RWPE1 (cell line): ENCODE measurements at places on chromosomes 16 and 17.

DNA sequence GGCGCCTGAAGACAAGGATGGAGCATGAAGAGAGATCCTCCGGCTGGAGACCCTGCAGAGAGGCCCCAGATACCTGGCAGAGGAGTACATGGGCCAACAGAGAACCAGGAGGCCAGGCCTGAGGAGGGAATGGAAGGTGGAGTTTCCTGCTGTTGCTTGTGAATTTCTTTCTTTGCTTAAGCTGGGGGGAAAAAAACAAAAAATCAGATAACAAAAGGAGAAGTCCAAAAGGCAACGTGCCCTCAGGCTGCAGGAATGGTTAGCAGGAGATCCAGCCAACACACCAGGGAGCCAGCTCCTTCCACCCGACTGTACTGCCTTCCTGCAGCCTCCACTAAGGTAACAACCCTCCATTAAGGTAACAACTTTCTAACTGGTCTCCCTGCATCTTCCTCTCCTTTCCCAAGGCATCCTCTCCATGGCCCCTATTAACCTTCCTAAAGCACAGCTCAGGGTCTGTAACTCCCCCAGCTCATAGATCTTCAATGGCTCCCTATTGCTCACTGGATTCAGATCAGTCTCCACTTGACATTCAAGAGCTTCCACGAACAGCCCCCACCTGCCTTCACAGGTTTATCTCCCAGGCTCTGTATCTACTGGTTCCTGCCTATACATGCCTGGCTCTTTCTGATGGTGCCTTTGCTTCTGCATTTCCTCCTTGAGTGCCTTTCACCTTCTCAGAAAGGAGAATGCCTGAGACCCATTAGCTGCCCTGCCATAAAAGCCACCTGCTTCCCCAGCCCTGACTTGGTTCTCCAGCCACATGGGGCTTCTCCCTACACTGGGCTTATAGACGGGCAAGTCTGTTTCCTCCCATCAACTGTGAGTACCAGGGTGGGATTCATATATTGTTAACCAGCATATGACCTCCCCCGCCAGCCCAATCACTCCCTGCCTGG is 725 bp upstream of the ARL5C start:
- DNase-seq = no peak

- DNase-seq = peak; percentile 32
Measured at GRCh38 chr16:27431773-27432532, 30.0 kb downstream of the IL21R start.

- no peak for DNase-seq
Measured at GRCh38 chr16:79980650-79981521, 380.3 kb upstream of the MAF start.

DNA sequence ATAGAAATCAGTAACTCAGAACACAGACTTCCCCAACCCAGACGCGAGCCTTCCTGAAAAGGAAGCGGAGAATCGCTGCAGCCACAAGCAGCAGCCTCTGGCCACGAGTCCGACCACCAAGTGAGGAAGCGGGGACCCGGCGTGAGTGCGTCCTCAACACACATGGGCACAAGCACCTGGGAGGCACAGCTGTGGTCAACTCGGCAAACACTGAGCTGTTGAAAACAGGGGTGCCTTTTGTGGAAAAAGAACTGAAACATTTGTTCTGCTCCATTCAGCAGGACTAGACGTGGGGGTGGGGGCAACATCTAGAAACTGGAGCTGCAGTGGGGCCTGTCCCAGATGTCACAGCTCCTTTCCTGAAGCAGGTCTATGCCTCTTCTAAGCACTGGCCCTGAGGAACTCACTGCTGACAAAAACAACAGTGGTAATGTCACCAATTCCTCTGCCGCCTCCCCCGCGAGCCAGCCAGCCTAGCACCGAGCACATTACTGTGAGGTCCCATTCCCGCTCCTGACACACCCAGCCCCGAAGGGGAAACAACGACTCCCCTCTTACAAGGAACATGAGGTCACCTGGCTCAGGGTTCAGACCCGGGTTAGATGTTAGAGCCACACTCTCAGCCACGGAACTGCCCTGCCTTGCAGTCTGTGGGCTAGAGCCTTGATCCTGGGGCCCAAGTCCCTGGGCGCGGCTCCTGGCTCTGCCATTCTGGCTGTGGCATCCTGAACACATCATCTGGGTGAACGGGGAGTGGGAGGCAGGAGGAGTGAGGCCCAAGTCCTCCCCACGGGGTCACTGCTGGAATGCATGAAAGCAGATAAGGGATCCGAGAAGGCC is 29.0 kb downstream of the KDM8 start:
- no peak for DNase-seq

- DNase-seq = no peak
Measured at GRCh38 chr17:30332057-30332542, 1.8 kb downstream of the TMIGD1 start.

- DNase-seq = peak; percentile 33
Measured at GRCh38 chr17:44794851-44795413, 35.2 kb downstream of the GJC1 start.

DNA sequence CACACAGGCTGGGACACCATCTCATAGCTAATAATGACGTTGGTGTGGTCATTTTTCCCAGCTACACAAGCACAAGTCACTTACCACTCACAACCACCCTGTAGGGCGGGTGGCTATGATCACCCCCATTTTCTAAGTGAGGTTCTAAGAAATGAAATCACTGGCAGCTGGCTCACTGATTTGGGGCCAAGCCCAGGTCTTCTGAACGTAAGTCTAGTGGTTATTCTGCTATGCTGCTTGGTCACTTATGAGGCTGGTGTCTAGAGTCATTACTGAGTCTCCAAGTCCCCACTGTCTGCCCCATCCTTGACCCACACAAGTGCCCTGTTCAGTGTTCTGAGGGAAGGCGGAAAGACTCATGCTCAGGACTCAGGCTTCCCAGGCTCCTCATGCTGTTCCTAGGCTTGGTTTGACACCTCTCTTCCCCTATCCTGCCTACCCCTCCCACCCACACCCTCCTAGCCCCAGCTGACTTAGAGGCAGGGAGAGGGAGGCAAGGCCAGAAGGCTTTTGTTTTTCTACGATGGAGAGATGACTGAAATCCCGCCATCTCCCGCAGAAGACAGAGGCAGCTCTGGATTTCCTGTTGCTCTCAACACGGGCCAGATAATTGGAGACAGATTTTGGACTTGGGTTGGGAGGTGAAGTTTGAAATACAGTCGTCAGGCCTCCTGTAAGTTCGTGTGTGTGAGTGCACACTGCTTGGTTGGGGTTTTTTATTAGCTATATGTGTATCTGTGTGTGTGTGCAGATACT is 32.2 kb downstream of the FZD2 start:
- DNase-seq = no peak

GRCh38 chr16:12655537-12655936 is 148.2 kb downstream of the CPPED1 start:
- DNase-seq = no peak

- peak; percentile 55 for DNase-seq
Measured at GRCh38 chr17:30236766-30237165, 1.3 kb upstream of the SLC6A4 start.

- no peak for DNase-seq
Measured at GRCh38 chr16:11253009-11253994, 2.7 kb downstream of the SOCS1 start.

DNA sequence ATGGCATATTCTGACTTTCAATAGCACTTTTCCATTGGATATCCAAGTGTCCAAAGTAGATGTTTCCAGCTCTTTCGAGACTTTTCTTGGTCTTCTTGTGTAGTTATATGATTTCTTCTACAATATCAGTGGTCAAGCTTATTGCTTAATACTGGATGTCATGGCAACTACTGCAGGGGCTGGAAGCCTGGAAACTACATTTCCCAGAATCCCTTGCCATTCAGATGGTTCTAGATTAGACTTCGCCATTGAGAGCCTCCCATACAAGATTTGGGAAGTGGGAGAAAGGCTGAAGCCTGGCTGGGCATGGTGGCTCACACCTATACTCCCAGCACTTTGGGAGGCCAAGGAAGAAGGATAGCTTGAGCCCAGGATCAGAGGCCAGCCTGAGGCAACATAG is 153.6 kb downstream of the C16orf95 start:
- DNase-seq = no peak

DNA sequence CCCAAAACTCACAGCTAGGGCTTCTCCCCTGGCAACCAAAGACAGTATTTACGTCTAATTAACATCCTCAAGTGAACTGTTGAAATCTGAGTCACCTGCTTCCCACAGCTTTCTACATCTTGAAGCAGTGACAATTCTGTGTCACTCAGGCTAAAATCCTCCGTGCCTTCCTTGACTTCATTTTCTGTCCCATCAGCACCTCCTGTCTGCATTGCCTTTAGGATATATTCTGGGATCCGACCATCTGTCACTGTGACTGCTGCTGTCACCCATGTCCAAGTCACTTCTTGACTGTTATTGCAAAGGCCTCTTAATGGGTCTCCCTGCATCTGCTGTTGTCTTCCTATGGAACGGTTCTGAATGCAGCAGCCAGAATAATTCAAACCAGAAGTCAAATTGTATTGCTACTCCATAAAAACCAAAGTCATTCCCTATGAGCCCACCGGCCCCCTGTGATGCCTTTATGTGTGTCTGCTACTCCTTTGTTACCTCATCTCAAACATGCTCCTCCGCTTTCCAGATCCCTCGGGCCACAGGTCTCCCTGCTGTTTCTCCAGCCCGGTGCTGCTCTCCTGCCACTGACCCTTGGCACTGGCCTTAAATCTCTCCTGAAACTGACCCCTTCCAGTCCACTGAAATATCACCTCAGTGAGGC is 56.9 kb downstream of the WWP2 start:
- no peak for DNase-seq

- no peak for DNase-seq
Measured at GRCh38 chr17:6651919-6652452, 424 bp downstream of the C17orf100 start.

- peak; percentile 74 for DNase-seq
Measured at GRCh38 chr17:55770196-55770870, 19.5 kb downstream of the PCTP start.

DNA sequence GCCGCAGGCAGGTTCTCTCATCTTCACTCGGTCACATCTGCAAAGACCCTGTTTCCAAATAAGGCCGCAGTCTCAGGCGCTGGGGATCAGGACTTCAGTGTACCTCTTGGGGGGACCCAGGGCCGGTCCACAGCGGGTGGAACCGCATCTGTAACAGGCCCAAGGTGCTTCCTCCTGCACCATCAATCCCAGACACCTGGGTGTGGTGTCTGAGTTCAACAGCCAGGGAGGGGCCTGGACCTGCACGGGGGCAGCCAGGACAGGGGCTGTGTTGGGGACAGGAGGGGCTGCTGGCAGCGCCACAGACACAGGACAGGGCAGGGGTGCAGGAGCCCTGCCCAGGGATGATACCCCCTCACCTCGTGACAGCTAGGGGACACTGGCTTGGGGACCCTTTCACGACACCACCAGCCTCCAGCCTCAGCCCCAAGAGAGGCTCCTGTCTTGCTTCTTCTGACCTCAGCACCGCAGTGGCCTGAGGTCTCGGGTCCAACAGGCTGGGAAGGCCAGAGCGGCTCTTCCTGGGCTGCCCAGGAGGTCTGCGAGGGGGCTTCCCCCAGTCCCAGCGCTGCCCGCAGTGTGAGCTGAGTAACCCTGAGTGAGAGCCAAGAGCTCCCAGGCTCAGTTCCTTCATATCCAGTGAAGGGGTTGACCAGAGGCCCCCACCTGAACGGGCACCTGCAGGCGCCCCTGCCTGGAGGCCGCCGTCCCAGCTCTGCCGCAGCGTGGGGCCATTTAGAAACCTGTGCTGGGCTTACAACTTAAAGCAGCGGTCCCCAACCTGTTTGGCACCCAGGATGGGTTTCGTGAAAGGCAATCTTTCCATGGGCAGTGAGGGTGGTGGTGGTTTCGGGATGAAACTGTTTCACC is 30.7 kb upstream of the BAHCC1 start:
- no peak for DNase-seq

- no peak for DNase-seq
Measured at GRCh38 chr16:51242296-51242994, 91.4 kb upstream of the SALL1 start.

- no peak for DNase-seq
Measured at GRCh38 chr17:28038802-28039201, 3.7 kb upstream of the NLK start.

GRCh38 chr16:55406651-55407050 is 72.3 kb upstream of the MMP2 start:
- no peak for DNase-seq

- peak; percentile 83 for DNase-seq
Measured at GRCh38 chr17:78272181-78272913, 40.9 kb downstream of the TMEM235 start.

- DNase-seq = no peak
Measured at GRCh38 chr16:30011714-30012504, 1.1 kb upstream of the DOC2A start.

GRCh38 chr16:88922114-88922825 is 54.7 kb downstream of the CBFA2T3 start:
- DNase-seq = peak; percentile 75

- no peak for DNase-seq
Measured at GRCh38 chr16:17307504-17307903, 163.3 kb downstream of the XYLT1 start.

GRCh38 chr17:75876938-75877751 is 1.2 kb downstream of the TRIM47 start:
- DNase-seq = peak; percentile 81

DNA sequence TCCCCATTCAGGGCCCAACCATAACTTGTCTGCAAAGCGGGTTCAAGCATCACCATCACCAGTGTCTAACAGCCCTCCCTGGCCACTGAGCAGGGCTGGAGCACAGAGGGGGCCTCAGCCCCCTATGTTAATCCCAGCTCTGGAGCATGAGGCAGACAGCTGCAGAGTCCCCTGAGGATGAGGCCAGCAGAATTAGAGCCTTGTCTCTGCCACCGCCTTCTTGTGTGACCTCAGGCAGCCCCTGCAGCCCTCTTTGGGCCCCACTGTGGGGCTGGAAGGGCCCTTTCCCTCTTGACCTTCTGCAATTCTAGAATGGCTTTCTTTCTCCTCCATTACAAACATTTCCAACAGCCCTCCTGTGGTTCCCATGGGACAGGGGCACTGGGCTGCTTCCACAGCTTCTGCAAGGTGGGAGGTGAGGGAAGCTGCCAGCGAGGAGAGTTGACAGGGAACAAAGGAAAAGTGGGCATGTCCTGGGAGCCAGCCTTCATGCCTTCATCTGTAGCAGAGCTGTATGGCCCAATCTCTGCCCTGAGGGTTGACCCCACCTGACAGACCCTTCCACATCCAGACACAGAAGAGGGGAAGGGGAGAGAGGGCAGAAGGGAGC is 65.7 kb downstream of the TMEM132E start:
- DNase-seq = no peak

DNA sequence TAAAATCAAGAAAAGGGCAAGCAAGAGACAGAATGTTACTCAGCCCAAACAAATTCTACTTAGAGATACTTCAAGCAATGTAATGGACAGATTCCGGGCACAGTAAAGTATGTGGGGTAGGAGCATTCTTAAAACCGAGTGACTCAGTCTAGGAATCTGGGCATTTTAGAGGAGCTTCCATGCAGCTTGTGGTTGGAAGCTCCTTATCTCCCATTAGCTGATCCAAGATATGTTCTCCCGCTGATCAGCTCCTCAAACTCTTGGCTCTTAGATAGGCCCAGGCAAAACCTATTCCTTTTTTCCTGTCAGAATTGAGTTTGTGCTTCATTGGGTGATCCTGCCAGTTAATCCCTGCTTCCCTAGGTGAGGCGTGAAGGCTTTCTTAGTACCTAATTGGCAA is 303.3 kb downstream of the CEP112 start:
- no peak for DNase-seq
